ENCODE measurements at places on chromosomes 12 and 14.

- no peak for DNase-seq
Observed at GRCh38 chr14:105432657-105433056, 13.0 kb downstream of the MTA1 start.

GRCh38 chr12:121781484-121781997 lies 11.9 kb downstream of the RHOF start:
- DNase-seq, result peak; percentile 30

DNA sequence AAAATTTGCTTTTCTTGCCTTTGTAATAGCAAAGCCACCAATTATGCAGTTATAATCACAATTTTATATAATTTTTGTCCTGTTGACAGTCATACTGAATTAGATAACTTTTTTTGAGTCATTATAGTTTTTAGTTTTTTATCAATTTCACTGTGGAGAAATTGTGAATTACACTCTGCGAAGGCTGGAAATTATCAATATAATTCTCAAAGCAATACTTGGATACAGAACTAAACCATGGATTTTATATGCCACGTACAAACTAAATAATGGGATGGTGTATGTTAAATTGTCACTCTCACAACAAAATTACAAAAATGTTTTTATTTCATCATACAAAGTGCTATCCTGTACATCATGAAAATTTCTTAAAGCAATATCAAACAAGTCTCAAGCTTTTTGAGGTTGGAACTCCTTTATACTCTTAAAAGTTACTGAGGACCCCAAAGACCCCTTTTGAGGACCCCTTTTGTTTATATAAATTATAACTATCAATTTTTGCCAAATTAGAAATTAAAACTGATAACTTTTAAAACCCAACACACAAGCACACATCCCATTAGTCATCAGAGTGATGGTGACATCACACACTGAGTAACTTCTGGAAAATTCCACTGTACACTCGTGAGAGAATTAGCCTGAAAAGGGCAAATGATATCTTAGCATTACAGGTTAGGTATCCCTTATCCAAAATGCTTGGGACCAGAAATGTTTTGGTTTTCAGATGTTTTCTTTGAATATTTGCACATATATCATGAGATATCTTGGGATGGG lies 19.8 kb upstream of the AQP2 start:
- DNase-seq, result no peak

GRCh38 chr14:35877276-35877675 lies 51.1 kb downstream of the BRMS1L start:
- no peak for DNase-seq

DNA sequence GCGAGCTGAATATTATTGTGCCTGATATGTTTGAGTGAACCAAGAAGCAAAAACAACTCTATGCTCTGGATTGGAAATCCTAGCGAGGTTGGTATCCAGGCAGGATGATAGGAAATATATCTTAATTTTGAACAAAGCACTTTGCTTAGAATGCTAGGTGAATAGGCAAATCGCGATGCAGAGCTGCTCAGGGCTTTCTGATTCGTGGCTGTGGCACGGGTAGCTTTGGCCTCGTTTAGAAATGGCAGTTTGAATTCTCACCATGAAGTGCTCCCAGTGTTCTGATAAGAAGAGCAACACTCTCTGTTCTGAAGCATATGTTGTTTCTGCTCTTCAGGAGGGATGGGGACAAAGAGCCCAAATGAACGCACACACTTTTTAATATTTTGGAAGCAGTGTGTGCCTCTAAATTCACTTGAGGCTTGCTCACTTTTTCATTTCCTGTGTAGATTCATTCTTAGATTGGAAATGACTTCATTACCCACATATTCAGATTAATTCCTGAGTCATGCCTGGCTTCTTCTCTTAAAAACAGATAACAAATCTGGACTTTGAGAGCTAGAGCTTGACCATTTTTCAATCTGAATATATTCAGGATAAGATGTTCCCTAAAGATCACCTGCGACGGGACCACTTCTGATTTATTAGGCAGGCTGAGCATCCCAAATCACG lies 200.9 kb downstream of the RPAP3 start:
- no peak for DNase-seq

- DNase-seq, result no peak
Observed at GRCh38 chr14:100884456-100884855, 19.1 kb downstream of the RTL1 start.

- DNase-seq, result no peak
Observed at GRCh38 chr12:83224012-83224411, 537.3 kb downstream of the TMTC2 start.

DNA sequence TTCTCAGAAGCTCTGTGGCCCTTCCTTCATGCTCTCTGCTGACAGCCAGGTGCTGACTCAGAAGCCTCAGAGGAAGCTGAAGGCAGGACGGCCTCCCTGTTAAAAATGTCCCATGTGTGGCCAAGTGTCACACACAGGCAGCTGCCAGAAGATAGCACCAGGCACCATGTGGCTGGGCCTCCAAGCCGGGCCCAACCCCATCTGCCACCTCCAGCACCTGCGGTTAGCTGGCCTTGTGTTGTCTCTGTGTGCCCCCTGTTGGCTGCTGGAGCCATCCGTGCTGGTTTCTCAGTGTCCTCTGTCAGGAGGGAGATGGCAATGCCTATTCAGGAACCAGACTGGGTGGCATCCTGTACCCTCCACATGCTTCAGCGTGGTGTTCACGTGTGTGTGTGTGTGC lies 63.2 kb downstream of the TSPAN11 start:
- DNase-seq, result peak; percentile 28

DNA sequence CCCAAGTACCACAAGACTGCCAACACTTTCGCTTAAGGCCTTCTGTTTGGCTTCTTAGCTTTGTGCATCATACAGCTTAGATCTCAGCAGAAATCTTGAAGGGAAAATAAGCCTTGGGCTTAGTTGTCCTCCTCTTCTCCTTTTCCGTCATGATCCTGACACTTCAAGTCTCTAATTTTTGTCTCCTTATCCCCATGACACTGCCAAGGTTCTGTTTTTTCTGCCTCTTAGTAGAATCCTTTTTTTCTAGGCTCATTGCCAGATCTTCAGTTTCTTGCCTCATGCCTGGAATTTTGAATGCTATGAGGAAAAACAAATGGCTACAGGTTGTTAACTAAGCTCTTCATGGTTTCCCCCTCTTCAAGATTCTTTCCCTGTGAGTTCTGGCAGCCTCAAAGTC lies 450.4 kb downstream of the LRFN5 start:
- DNase-seq, result no peak

- no peak for DNase-seq
Observed at GRCh38 chr12:130525384-130526172, 187.9 kb downstream of the PIWIL1 start.

DNA sequence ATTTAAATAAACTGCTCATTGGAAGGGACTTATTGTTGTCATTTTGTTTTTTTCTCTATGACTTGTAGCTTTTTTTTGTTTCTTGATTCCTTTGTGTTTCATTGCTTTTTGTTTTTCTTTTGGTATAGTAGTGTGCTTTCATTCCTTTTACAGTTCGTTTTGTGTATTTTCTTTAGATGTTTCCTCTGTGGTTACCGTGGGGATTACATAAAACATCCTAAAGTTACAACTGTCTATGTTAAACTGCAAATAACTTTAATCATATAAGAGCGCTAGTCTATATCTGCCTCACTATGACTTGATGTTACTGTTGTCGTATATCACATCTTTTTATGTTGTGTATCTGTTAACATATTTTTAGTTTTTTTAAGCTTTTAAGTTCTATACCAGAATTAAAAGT lies 86.9 kb downstream of the ATF7IP start:
- no peak for DNase-seq

DNA sequence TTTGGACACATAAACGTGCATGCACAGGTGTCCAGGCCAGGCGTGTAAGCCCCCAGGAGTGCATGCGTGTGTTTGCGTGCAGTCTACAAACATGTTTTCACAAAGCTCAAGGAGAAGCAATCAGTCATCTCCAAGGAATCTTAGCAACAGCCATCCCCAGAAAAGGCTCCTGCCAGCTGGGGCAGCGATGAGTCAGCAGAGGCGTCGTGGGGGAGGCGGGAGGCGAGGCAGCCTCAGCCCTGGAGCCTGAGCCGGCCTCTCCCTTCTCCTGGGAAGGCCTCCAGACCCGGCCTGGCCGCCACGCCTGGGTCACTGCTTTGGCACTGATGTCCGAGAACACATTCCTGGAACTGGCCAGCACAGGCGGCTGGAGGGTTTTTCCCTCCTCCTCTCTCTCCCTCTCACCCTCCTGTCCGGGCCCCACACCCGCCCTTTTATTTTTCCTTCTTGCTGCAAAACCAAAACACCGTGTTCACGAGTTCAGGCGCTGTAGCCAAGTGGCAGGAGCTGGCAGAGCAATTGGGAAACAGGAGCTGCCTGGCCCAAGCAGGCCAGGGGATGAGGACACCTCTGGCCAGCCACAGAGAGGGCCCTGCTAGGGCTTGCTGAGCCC lies 92.7 kb downstream of the LRRC74A start:
- DNase-seq, result peak; percentile 34

GRCh38 chr14:99689266-99690236 lies 5.5 kb downstream of the CYP46A1 start:
- DNase-seq, result no peak

DNA sequence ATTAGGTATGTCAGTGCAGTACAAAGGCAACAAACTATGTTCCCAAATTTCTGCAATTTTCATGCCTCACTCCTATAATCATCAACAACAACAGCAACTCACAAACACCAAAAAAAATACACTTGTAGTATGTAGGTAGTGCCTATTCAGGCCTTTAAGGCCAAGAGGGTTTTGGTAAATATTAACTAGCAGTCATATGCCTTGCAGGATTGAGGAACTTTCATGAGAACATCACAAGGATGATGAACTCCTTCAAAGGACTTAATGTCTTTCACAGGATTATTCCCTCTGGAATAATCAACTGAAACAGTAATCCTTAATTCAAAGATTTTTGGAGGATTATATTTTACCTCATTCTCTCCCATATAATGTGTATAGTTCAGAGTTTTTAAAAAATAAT lies 293.8 kb downstream of the NOVA1 start:
- no peak for DNase-seq

DNA sequence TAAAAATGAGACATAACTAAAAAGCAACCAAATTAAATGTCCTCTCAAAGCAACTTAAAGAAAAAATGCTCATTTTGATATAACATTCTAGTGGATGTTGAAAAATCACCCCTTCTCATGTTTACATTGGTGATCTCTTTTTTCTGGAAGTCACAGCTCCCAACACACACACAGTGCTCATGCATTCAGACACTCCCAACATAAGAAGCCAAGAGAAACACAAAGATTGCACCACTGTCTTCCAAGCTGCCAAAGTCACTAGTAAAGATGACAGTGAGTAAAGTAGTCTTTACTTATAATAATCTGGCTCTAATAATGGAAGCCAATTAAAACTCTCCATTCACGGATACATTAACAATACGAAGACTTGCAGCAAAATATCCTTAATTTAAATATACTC lies 218.4 kb downstream of the NTF3 start:
- DNase-seq, result no peak

DNA sequence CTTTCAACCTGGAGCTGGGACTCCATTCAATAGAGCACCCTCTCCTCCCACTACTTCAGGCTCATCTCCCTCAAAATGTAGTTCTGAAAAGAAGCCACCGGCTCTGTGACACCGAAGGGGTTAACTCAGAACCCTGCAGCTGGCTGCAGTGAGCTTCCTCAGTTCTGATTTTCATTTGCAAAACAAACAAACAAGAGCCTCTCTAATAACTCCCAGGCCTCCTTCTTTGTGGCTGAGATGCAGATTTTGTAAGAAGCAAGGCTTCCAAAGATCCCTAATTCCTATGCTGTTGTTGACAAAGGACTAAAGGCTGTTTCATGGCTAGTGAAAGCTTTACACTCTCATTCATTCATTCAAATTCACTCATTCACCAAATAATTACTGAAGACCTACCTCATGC lies 333.4 kb upstream of the TBX3 start:
- no peak for DNase-seq

GRCh38 chr14:98374136-98374535 lies 897.9 kb downstream of the BCL11B start:
- DNase-seq, result no peak

- DNase-seq, result no peak
Observed at GRCh38 chr12:66669541-66669940, 9.3 kb downstream of the GRIP1 start.

DNA sequence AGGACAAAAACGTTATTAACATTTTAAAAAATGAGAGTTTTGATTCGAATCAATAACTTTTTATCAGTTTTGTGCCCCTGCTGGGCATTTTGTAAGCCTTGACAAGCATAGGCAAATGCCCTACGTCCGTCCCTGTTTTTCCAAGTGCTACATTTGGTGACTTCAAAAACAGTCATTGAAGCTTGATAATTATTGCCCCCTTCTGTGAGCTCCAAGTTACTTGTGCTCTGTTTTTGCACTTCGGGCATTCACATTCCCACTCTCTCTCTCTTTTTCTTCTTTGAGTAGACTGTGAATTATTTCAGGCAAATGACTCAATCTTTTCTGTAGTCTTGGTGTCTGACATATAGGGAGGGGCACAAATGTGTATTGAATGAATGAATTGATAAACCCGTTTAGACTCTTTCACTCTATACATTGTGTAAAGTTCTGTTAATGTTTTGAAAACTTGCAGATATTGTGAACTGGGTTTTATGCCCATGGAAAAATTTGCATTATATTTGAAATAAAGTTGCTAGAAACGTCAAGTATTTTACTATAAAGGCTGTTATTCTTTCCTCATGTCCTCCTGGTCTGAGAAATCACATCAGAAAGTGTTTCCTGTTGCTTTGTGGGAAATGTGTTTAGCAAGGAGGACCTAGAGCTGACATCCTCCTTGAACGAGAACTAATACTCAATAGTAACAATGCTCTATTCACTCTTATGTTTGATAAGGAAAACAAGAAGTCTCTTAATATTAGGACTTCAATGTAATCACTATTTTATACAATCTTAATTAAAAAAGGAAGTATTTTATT lies 1.4 kb downstream of the APAF1 start:
- DNase-seq, result no peak

DNA sequence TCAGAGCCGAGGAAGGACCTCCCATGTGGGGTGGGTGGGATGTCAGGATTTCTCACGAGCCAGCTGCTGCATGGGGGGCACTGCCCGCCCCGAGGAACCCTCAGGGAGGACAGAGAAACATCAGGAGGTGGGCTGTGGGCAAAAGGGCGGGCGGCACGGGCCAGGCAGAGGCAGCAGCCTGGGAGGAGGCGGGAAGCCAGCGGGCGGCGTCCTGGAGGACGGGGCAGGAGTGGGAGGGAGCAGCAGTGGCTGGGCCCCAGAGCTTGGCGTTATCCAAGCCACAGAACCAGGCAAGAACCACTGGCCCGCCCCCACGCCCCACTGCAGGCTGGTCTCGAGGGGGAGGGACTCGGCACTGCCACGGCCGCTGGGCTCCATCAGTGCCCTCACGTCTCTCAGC lies 2.4 kb downstream of the C14orf180 start:
- no peak for DNase-seq
